ENCODE measurements at places on chromosomes 2 and 18.
A peak's percentile ranks its signal among the peaks of the same experiment; 100 is the strongest.

DNA sequence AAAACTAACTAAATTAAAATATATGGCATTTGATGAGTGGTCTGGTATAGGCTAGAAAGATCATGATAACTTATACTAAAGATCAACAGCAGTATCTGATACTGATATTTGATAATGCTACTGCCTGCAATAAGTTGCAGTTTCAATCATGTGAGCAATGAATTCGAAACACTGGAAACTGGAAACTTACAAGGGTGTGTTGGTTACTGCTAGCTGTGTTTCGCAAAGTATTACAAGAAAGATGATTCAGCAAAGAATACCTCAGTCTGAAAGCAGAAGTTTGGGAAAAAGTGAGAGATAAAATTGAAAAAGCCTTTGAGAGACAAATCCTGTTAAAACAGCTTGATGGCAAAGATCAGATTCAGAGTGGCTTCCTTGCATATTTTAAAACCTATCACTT lies 294.5 kb downstream of the CCDC178 start:
- DNase-seq: no peak

DNA sequence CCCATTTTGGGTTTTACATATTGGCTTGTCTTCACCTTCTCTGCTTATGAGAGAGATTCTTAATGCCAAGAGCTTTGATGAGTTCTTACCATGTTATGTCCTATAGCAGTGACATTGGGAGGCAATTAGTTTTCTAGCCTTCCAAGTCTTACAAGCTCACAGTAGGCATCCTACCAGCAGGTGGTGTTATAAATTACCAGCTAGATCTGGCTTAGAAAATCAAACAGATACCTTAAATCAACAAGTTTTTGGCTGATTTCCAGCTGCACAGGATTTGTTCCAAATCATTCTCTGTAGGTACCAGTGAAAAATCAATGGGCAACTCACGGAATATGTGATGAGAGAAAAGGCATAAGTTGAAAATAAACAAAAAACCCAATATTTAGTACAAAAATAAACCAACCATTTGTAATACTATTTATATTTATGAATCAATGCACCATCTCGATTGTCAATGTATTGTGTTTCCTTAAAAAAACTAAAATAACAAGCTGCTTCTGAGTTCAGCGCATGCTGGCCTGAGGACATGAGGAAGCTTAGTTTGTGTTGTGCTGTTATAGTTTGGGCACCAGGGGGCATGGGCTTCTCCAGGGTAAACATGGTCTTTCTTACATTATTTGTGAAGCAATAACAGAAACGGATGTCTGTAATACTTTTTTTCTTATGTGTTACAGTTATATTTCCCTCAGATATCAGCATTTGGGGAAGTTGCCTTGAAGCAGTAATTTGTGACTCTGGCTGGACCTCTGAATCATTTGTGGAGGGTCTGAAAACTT lies 34.1 kb upstream of the NXPH2 start:
- no peak for DNase-seq

DNA sequence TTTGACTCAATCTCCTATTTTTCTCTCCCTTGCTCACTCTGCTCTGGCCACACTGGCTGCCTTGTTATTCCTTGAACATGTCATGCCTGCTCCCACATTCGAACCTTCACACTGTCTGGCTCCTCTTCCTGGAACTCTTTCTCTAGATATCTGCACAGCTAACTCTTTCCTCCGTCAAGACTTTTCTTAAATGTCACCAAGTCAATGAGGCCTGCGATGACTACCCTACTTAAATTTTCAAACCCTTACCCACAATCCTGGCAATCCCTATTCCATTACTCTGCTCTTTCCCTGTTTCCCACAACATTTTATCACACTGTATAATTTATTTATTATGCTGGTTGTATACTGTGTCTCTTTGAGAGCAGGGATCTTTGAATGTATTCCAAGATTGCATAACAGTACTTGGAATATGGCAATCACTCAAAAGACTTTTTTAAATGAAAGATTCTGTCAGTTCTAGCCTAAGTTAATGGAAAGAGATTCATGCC lies 206.2 kb downstream of the SRBD1 start:
- DNase-seq: peak; percentile 62

GRCh38 chr2:189276277-189276676 lies 96.7 kb upstream of the COL5A2 start:
- DNase-seq: peak; percentile 60

DNA sequence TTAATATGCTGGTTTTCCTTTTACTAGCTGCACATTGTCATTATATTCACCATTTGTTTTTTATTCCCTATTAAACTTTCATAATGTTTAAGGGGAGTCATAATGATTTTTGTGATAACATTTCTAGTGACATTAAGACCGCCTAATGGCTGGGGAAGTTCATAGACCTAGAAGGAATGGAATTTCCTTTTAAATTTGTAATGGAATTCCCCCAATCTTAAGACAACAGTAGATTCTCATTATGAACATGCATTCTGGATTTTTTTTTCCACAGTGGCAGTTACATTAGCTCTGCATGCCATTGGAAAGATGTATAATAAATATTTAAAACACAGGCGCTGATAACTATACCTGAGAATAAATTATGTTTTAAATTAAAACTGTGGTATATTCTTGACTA lies 8.4 kb downstream of the YPEL5 start:
- no peak for DNase-seq

DNA sequence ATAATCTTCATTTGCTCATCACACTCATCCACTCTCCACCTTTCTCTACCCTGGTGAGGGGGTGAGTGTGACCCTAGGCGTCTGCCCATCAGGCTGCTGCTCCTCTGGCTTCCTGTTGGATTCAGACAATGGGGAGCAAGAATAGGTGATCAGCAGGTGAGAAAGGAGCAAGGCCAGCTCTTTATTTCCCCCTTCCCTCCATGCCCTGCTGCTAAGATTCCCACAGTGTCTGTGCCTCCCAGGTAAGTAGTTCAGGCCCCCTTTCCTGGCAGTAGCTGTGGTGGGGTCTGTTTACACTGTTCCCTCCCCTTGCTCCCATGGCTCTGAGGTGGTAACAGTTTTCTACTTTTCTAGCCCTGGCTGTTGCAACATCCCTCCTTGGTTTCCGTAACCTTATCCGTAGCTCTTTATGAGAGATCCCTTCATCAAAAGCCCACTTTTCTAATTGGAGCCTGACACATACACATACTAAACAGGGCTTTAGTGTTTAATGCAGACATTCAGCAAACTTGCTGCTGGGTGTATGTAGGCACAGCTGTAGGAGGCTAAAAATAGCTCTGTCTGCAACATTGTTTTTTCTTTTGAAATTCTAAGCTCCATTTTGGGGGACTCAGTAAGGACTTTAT lies 27.5 kb downstream of the MAP2 start:
- DNase-seq: no peak

GRCh38 chr2:19835781-19836281 lies 66.0 kb downstream of the TTC32 start:
- DNase-seq: no peak

GRCh38 chr2:109383505-109384307 lies 230.1 kb downstream of the SEPTIN10 start:
- no peak for DNase-seq

- no peak for DNase-seq
Measured at GRCh38 chr18:55189972-55190371, 230.7 kb upstream of the CCDC68 start.

GRCh38 chr2:46086578-46087070 lies 210.6 kb upstream of the EPAS1 start:
- DNase-seq: no peak

DNA sequence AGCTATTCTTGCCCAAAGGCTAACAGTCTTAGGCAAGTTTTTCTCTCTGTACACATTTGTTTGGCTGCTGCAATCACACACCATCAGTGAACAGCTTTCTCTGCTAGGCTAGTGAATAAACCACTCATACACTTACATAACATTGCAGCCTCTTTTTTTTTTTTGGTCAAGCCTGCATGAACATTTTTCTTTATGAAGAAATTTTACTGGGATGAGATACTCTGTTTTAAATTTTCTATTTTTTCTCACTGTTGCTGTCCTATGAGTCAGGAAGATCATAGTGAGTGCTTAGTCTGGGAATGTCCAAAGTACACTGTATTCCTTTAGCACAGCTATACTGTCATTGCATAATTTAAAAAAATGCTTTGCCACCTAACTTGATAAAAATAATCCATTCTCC lies 58.5 kb downstream of the ROCK1 start:
- no peak for DNase-seq

- peak; percentile 62 for DNase-seq
Measured at GRCh38 chr18:34659579-34660517, 50.2 kb upstream of the DTNA start.

DNA sequence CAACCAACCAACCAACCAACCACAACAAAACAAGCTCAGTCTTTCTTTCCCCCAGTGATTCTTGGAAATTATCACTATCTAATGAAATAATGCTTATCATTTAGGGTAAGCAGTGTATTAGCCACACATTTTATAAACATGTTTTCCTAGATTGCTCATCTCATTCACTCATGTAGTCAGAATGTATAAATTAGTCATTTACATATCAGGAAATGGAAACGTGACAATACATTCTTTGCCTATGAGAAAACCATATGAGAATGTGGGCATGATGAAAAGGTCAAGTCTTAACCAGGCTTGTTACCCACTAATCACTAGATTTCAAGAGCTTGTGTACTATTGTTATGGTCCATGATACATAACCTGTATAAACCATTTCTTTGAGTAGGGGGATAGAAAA lies 1583.4 kb upstream of the PIK3C3 start:
- no peak for DNase-seq

DNA sequence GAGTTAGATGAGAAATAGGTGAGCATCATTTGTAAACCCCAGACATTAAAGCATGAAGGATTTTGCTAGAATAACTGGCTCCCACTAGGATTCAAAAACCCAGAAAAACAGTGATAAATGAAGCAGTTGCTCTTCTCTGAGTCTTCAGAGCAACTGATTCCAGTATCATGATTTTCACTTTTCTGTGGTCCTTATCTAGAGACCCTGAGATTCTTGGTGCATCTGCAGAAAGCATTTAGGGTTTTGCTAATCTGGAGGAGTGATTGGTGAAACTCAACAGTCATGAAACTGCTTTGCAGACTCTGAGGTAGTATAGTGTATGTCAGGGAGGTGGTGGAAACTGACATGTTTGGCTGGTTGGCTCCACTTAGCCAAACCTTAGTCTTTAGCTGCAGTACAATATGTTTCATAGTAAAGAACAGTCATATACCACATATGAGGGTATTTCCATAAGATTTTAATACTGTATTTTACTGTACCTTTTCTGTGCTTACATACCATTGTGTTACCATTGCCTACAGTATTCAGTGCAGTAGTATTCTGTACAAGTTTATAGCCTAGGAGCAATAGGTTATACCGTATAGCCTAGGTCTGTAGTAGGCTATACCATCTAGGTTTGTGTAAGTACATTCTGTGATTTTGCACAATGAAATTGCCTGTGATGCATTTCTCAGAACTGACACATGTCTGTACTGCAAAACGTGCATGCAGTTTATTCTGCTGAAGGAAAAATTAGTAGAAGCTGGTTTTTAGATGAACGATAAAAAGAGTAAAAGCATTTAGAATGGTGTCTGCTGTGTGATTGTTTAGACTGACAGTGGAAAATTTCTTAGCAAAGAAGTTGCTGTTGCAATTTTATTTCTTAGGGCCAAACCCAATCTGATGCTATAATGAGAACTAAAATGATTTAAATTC lies 23.8 kb downstream of the EML4 start:
- no peak for DNase-seq

- DNase-seq: no peak
Measured at GRCh38 chr2:204566439-204566838, 21.2 kb downstream of the PARD3B start.

- no peak for DNase-seq
Measured at GRCh38 chr18:63187791-63188460, 131.6 kb downstream of the BCL2 start.

DNA sequence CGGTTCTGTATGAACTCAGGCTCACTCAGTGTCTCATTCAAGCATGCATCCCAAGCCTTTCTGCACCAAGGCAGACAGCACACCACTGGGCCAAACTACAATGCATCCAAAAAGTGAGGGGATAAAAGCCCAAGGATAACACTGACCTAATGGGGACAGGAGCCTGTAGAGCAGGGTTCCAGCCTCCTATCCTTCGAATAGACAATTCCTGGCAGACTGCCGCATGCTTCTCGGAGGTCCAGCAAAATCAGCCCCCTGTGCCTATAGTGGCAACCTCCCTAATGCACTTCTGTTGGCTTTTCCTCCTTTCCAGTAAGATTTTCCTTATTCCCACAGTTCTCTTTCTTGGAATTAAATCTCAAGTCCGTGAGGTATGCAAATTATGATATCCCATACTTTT lies 44.8 kb upstream of the CAVIN2 start:
- DNase-seq: no peak

- no peak for DNase-seq
Measured at GRCh38 chr2:98484121-98484557, 39.5 kb downstream of the INPP4A start.

DNA sequence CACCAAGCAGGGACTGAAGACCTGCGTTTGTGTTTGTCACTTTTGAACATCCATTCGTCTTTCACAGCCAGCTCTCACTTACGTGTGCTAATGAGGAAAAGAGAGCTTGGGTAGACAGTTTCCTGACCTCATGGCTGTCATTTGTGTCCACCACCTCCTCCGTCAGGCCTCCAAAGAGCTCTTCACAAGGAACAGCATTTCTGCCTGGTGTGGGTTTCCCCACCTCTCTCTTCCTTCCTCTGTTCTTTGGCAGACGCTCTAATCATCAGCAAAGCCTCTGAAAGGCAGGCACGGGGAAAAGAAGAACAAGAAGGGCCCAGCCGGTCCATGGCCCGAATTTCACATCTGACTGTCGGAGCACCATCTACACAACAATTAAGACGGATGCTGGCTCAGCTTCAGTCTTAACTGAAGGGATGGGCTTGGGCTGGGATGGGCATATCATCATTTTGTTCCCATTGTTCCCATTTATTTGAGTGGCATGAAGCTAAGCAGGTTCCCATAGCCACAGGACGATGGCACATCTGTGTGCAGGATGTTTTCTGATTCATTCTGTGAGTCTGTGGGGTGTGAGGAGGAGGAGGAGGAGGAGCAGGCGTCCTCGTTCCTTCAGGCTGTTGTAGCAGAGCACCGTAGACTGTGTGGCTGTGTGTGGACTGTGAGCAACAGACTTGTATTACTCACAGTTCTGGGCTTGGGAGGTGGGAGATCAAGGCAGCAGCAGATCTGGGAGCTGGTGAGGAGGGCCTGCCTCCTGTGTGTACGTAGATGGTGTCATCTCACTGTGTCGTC lies 66.4 kb downstream of the TSHZ1 start:
- no peak for DNase-seq

GRCh38 chr2:196262606-196263005 lies 91.2 kb upstream of the STK17B start:
- no peak for DNase-seq

- no peak for DNase-seq
Measured at GRCh38 chr18:61554117-61554776, 221.0 kb downstream of the CDH20 start.

- no peak for DNase-seq
Measured at GRCh38 chr2:11397513-11397912, 53.1 kb upstream of the ROCK2 start.
